ENCODE measurements at places on chromosomes 6 and 20.

GRCh38 chr6:24546439-24546838, 51.7 kb downstream of the ALDH5A1 start:
- DNase-seq: no peak

DNA sequence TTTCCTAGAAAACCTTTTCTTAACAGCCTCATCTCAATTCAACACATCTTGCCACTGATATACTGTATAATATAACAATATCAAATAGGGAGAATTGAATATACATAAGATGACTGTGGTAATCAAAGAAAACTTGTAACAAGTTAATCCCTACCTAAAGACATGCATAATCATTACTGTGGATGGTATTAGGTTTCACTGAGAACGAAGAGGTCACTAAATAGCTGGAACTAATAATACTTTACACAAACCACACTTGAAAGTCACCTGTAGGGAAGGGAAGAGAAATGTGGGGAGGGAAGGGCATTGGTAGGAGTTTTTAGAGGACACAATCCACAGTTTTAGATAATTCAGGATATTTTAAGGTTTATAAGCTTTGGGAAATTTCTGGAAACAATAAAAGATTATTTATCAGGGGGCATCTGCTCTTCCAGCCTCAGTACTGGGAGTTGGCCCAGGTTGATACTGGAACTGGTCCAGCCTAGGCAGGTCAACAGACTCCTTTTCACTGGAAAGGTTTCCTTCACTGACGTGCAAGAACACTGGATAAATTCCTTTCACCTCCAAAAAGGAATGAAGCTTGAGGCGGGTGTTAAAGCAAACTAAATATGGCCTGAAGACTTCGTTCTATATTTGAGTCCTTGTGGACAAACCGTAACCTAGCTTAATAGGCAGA, 44.0 kb downstream of the MAP7 start:
- no peak for DNase-seq

DNA sequence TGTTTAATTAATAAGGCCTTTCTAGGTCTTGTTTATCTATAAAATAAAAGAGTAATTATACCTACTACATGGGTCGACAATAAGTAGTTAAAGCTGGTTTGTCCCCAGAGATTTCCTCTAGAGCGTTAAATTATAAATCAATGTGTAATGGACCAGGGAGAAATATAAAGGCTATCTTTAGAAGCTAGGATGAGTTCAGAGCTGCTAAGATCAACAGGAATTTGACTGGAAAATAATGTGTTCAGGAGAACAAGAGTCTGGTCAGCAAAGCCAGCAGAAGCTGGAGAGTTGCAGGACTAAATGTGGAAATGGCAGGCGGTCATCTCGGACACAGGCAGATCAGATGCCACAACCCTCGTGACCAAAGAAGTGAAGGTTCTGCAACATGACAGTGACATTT, 428.8 kb downstream of the EPM2A start:
- DNase-seq: no peak

DNA sequence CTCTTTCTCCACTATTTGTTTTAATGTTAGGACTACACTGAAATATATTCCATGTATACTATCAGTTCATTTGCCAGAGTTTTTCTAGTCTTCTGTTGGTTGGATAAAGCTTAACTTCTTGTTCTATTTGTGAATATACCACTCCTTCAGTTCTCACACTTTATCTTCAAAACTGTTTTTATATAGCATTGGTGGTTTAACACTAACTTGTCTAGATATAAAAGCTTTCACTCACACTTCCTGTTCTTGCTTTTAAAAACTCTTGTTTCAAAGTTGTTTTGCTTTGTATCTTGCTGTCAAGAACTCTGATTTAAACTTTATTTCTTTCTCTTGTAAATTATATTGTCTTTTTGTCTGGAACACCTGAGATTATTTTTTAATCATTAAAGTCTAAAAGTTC, 226.8 kb upstream of the TENT5A start:
- DNase-seq: no peak

- DNase-seq: no peak
Observed at GRCh38 chr20:20528861-20529260, 161.0 kb downstream of the INSM1 start.

- no peak for DNase-seq
Observed at GRCh38 chr20:52166150-52166549, 25.4 kb downstream of the ZFP64 start.

GRCh38 chr6:154196333-154196885, 157.4 kb downstream of the OPRM1 start:
- no peak for DNase-seq

GRCh38 chr6:140153703-140154102, 779.3 kb upstream of the CITED2 start:
- DNase-seq: no peak

DNA sequence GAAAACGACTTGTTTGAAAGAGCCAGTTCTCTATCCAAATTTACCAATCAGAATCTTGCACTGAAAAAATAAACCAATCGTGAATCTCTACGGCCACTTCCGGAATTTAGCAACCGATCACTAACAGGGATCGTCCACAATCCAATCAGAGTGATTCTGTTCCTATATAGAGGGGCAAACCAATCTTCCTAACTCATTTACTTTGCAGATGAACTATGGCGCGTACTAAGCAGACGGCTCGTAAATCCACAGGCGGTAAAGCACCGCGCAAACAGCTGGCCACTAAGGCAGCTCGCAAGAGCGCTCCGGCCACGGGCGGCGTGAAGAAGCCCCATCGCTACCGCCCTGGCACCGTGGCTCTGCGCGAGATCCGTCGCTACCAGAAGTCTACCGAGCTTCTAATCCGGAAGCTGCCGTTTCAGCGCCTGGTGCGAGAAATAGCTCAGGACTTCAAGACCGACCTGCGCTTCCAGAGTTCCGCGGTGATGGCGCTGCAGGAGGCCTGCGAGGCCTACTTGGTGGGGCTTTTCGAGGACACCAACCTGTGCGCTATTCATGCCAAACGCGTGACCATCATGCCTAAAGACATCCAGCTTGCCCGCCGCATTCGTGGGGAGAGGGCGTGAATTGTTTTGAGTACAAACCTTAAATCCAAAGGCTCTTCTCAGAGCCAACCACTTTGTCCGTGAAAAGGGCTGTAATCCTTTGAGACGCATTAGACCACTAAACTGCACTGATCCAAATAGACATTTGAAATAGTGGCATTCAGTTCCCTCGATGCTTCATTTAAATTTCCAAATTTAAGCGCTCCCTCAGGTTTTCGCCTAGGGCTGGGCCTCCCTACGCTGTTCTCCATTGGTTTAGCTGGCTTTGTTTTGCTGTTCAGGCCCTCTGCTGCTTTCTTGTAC, 138.0 kb downstream of the HFE start:
- no peak for DNase-seq

DNA sequence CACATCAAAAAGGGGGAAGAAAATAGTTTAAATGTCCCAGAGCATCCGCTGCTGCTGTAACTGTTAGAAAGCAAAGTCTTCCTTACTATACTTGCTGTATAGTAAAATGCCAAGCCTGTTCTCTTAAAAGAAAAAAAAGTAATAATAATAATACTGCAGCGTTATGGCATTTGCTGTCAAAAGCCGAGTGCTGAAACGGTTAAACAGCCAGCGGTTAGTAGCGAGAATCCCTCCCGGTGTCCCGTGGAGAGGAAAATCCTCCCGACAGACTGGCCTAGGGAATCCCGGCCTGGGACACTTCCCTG, 19.5 kb upstream of the NFATC2 start:
- no peak for DNase-seq

DNA sequence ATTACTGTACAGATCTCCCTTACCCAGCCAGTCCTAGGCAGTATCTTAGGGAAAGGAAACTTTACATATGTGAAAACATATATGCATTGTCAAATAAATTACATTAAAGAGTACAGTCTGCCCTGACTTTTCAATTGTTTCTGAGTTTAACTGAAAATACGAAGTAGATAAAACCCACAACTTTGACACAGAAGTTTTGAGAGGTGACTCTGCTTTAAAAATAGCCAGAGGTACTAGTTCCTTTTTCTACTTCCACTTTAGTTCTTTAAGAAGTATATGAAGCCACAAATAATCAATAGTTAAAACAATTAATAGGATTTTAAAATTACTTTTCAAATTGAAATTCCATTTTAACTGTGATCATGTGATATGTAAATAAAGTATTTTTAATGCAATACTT, 62.9 kb downstream of the BMP5 start:
- DNase-seq: no peak

- DNase-seq: no peak
Observed at GRCh38 chr20:59836767-59837166, 96.7 kb downstream of the SYCP2 start.

DNA sequence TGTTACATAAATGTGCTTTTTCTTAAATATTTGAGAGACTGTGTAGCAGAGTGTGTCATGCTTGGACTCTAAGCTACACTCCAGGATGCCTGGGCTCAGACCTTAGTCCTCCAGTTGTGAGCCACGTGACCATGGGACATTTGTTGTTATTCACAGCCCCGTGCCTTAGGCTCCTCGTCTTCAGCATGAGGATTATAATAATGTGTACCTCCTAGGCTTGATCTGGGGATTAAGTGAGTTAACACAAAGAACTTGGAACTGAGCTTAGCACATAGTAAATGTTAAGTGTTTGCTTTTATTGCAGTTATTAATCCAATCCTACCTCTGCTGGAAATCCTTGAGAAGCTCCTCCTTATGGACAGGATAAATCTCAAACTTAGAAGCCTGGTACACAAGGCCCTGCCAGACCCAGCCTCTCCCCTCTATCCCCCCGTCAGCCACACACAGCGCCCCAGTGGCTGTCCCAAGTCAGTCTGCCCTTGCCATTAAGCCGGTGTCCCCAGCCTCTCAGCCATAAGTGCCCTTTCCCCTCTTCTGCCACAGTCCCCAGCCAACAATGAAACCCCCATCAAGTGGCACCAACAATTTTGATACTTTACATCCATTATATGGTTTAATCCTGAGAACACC, 177.5 kb downstream of the TMEM242 start:
- DNase-seq: no peak

- DNase-seq: no peak
Observed at GRCh38 chr6:80129485-80129884, 23.0 kb downstream of the BCKDHB start.

DNA sequence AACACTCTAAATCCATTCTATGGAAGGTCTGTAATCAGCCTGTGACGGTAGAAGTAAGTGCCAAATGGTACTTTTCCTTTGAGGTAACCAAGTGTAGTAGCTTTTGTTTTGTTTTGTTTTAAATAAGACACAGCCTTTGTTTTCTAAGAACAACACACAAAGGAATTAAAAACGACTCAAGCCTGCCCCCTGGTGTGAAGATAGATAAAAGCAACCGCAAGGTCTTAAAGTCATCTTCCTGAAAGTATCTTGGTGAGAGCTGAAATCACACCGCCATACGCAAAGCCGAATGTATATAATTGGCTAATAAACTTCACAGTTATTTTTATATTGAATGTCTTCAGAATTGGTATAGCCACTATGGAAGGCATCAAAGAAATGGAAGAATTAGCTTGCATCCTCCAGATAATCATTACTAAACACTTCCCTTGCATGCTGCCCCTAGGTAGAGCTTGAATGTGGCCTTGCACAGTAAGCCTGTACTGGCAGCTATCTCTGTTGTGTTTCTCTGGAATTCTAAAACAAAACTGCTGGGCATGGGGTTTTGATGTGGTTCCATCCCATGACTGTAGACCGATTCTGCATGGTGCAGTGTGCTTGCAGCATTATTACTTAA, 95.6 kb downstream of the LAMP5 start:
- no peak for DNase-seq

GRCh38 chr6:37134396-37135191, 35.4 kb upstream of the PIM1 start:
- DNase-seq: peak; percentile 5

DNA sequence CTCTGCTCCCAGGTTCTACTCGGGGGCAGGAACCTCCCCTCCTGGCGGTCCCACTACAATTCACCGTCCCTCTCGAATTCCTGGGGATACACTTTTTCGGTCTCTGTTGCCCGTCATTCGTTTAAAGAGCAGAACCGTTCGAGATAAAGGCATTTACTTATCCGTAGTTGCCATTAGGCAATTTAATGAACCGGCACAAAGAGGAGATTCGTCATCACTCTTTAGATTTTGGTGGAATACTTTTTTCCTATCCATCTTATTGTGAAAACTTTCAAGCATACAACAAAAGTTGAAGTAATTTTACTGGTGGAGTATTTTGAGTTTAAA, 1.2 kb upstream of the CD24 start:
- no peak for DNase-seq

DNA sequence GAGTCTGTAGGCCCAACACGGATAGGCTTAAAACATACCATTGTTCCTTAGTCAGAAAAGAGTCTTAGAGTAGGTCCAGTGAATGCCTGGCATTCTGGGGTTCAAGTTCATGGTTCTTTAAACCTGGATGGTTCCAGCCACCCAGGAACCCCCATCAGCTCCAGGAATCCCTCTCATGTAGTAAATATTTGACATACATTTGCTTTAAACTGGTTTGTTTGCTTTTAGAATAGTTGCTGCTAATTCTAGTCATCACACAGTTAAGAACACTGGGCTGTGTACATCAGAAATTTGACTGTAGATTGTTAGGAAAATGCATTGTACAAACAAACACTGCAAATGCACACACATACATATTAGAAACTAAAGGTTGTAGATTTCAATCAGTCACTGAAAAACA, 30.6 kb upstream of the PBOV1 start:
- no peak for DNase-seq

- peak; percentile 45 for DNase-seq
Observed at GRCh38 chr20:36645998-36646397, at the start of gene SLA2. Gene SLA2, minus strand, starts transcription at chr20:36646196. Its CDS starts 4,861 bp downstream, at chr20:36641335.

DNA sequence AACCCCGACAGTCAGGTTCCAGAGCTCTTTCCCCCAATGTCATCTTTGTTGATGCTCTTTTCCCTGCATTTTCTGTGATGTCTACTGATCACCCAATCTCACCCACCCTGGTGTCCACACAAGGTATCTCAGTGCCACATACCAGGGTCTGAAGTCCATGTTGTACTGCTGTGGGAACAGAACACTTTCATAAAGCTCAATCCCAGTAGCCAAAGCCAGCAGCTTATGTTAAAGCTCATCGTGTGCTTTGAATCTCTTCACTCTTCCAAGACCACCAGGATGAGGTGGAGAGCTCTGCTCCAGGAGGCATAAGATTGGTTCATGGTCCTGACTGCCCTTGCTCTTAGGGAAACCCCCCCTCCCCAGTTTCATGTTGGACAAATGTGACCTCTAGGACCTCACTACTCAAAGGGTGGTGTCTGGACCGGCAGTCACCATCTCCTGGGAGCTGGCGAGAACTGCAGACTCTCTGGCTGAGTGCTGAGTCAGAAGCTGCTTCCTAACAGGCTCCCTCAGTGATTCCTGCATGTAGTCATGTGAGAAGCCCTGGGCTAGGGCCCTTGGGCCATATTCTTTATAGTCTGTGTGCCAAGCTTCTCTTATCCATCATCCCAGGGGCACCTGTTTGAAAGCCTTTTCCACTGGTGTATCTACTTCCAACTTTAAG, 13.4 kb upstream of the CPNE5 start:
- DNase-seq: no peak

DNA sequence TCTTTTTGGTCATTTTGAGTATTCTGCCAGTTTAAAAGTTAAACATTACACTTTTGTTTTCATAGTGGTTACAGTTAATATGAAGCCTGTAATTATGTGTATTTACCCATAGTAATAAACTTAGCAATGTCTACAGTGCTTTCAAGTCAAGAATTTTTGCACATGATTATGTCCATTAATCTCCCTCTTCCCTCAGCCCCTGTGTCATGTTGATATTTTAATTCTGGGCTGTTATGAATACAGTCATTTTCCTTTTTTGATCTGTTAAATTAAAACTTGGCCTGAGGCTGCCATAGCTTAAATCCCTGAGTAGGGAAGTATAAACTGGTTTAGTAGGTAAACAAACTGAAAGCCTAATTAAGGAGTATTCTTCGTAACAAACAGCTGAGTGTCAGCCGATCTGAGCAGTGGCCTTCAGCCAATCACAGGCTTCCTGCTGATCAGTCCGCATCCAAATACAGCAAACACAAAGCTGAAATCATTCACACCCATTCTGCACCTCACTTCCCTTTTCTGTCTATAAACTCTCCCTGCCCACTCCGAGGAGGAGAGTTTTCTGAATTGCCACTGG, 9.5 kb upstream of the SFT2D1 start:
- no peak for DNase-seq
